Mucosa of gallbladder (tissue), 1 donor: ENCODE measurements at places on chromosomes 6 and 20.

DNA sequence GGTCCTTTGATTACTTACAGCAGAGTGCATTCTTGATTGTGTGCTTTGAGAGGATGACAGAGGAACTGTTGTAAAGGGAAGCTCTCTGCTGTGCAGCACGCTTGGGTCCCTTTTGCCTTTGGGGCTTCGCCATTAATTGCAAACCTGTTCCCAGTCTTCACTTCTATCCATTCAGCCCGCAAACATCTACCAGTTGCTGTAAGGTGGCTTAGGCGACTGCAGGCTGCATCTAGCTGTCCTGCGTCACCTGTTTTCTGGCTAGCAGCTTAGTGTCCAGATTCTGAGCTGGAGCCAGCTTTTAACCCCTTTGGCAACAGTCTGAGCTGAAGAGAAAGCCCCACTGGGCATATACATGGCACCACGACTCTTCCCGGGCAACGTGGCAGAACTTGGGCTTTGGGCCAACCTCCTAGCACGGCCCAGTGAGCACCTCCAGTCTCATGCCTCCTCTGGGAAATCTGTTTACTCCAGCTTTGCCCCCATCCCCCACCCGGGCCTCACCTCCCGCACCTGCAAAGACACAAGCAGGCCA is 2.5 kb upstream of the FASTKD5 start:
- DNase-seq: no peak

DNA sequence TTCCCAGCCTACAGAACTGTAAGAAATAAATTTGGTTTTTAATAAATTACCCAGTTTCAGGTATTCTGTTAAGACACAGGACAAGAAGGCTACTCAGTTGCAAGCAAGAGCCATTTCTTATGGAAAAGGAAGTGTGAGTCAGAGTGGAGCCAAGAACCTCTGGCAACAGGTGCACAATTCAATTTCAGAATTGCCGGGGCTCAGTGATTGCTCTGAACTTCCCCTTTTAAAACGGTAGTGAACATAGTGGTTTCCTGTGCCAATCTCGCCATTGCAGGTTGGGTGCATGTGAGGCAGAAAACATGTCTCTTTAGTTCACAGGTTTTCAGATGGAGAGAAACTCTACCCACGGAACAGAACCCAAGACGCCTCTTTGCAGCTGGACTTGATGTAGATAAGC is 16.4 kb downstream of the PIGT start:
- no peak for DNase-seq

- DNase-seq: no peak
These were observed 112.8 kb downstream of the LINC00237 start for GRCh38 chr20:20993372-20993771.

GRCh38 chr6:36722879-36723278 is 25.3 kb downstream of the RAB44 start:
- DNase-seq: no peak

DNA sequence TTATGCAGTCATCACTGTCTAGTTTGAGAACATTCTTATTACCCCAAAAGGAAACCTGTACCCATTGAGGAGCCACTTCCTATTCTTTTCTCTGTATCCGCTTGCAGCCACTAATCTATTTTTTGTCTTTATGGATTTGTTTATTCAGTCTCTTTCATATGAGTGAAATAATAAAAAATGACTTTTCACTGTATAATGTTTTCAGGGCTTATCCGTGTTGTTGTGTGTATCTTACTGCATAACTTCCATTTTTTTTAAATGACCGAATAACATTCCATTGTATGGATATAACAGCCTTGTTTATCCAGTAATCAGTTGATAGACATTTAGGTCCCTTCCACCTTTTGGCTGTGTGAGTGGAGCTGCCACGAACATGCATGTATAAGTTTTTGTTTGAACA is 86.6 kb downstream of the ZFAND3 start:
- DNase-seq: no peak

DNA sequence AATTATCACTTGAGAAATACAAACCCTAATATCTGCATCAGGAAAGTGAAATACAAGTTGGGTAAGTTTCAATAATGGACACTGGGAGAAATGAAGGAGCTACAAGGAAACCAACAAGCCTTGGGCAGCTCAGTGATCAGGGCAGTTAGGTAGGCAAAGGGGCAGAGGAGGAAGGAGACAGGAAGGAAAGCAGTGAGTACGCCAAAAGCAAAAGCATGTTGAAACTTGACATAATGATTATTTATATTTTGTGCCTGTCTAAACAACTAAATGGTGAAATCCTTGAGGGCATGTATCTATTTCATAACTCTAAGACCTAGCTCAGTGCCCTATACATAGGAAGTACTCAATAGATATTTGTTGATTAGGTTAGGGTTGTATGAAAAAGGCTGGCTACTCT is 23.3 kb downstream of the PXT1 start:
- no peak for DNase-seq
